CD4-positive, alpha-beta memory T cell (primary cell): ENCODE measurements at places on chromosomes 5 and 9.

GRCh38 chr5:19042106-19042505, 945.9 kb downstream of the CDH18 start:
- no peaks in the 10 kb centered on the region for H3K36me3 ChIP-seq
- H3K27me3 ChIP-seq, result no peaks in the 10 kb centered on the region
- H3K4me3 ChIP-seq, result no peak overlapping the region
- no peak overlapping the region for H3K27ac ChIP-seq
- H3K4me1 ChIP-seq, result no peaks in the 10 kb centered on the region

- no peak for DNase-seq
- H3K36me3 ChIP-seq, result no peaks in the 10 kb centered on the region
- H3K4me1 ChIP-seq, result no peaks in the 10 kb centered on the region
- H3K27me3 ChIP-seq, result no peaks in the 10 kb centered on the region
Measured at GRCh38 chr9:97874624-97875023, 21.6 kb downstream of the FOXE1 start.

DNA sequence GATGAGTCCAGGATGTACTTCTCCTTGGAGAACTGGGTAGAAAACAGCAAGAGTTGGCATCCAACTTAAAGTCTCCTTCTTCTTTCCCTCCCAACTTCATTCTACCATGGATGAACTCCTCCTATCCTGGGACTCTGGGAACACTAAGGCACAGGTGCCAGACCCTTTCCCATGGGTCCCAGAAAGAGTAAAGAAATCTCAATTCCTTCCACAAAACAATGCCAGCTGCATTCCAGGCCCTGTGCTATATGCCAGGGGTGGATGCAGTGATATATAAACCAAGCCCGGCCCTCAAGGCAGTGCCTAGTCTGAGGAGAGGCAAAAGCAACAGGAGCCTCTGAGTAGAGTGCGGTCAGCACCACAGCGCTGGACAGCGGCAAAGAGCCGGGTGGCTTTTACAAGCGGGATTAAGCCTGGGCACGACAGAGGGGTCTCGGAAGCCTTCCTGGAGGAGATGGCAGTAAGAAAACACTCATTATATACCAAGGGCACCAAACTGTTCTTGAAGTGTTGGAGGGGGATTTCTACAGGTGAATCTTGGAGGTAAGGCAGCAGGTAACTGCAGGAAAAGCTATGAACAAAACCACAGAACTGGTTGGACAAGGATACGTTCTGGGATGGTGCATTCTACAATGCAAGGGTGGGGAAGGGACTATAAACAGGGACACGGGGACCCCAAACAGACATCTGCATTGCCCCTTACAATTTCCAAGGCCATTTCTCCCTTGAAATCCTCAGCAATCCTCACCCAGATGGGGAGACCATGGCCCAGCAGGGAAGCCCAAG, 16.4 kb upstream of the TOR2A start:
- no peaks in the 10 kb centered on the region for H3K27me3 ChIP-seq
- no peak for DNase-seq
- H3K4me3 ChIP-seq, result no peak overlapping the region
- H3K27ac ChIP-seq, result no peak overlapping the region

- peaks cover 5% of the 10 kb centered on the region for H3K4me1 ChIP-seq
- no peak for DNase-seq
- H3K27ac ChIP-seq, result no peak overlapping the region
Measured at GRCh38 chr5:159916841-159917761, 819 bp downstream of the ADRA1B start.

DNA sequence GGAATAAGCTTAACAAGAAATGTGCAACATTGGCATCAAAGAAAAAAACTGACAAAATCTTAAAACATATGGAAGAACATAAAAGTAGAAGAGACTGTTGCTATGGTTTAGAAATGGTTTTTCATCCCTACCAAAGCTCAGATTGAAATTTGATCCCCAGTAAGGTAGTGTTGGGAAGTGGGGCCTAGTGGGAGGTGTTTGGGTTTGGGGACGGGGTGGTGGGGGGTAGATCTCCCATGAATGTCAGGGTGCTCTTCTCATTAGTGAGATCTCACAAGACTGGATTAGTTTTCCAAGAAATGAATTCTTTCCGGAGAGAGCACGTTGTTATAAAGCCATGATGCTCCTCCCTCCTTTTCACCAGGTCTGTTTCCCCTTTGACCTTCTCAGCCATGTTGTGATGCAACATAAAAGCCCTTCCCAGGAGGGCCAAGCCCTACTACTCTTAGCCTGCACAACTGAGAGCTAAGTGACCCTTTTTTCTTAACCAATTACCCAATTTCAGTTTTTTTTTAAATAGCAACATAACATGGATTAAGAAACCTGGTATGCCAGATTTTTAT, 10.6 kb downstream of the TMEM167A start:
- no peaks in the 10 kb centered on the region for H3K27me3 ChIP-seq
- H3K36me3 ChIP-seq, result peaks cover 3% of the 10 kb centered on the region
- DNase-seq, result no peak

GRCh38 chr9:129054163-129054851, 17.9 kb downstream of the MIGA2 start:
- no peak overlapping the region for H3K4me3 ChIP-seq
- no peak for DNase-seq
- H3K27ac ChIP-seq, result no peak overlapping the region
- H3K27me3 ChIP-seq, result no peaks in the 10 kb centered on the region
- no peaks in the 10 kb centered on the region for H3K4me1 ChIP-seq

DNA sequence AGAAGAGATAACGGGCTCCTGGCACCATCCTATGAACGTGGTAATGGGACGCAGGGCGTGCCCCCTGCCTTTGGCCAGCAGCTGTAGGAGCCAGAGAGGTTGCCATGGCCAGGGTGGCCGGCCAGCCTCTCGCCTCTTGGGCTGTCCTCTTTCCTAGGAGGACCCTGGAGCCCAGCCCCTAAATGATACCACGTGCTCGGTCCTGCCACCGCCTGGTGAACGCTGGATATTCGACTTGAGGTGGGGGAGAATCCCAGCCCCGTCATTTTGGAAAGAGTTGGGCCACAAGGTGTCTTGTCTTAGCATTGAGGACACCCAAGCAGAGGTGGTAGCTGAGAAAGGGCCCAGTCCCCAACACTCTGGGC, 391 bp upstream of the NRG2 start:
- H3K27ac ChIP-seq, result no peak overlapping the region
- H3K4me1 ChIP-seq, result peaks cover 19% of the 10 kb centered on the region
- peak; percentile 1 for DNase-seq
- peaks cover 27% of the 10 kb centered on the region for H3K27me3 ChIP-seq
